ENCODE measurements at places on chromosomes 5 and 9. TPM values are rescaled to one million over a fixed set of nuclear protein-coding genes. Genes with fewer than 3 reads are reported as not detected.

Gene ACOT12
- 0.21 TPM for total RNA-seq

GRCh38 chr5:101253096-101253495 is 350.0 kb upstream of the ST8SIA4 start:
- DNase-seq: no peak

GRCh38 chr5:55338810-55339243 is 31.0 kb downstream of the MTREX start:
- no peak for DNase-seq

DNA sequence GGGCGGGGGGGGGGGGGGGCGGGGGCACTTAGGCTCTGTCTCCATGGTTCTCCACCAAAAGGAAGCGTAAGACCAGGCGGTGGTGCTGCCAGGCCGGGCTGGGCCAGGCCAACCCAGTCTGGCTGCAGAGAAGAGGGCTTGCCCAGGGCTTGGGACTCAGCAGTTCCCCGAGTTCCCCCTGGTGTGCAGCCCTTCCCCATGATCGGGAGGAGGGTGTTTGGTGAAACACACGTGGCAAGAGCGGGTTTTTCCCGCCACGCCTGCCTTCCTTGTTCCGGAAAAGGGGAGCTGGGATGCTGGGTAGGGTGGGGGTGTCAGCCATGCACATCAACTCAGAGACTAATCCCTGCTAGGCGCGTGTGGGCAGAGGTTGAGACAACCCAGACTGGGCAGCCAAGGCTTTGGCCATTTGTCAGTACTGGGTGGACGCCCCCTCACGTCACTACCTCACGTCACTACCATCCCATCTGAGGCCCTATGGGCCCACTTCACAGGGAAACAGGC is 32.9 kb downstream of the PRRX2 start:
- DNase-seq: no peak

DNA sequence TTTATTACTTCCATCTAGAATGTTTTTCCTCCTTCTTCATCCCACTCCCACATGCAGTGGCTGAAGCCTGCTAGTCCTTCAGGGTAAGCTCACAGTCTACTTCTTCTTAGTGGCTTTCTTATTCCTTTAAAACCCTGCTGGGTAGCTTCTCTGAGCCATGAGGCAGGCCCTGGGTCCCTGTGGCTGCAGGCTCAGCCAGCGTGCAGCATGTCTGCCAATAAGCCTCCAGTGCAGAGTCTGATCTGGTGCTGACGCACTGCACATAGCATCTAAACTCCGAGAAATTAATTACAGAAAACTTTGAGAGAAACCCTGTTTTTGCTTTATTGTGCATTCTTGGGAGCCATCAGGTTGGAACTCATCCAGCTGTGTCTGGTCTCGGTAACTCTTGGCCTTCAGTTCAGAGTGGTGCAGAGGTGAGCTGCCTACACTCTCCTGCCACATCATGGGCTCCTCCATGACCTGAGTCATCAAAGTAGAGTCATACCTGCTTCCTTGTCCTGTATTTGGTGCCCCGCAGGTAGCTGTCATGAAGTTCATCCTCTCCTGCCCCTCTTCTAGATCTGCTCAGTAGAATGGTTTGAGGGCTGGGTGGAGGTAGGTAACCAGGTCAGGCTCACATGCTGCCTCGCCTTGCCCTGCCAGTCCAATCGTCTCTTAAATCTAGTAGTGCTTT is 339.4 kb downstream of the KDM4C start:
- no peak for DNase-seq

Gene FOXD4L6
- total RNA-seq: not detected

- DNase-seq: no peak
These were observed 31.0 kb downstream of the LPCAT1 start for GRCh38 chr5:1492757-1493156.

Gene SLC6A19
- not detected for total RNA-seq

- no peak for DNase-seq
These were observed 31.3 kb downstream of the ELL2 start for GRCh38 chr5:95930141-95930930.

DNA sequence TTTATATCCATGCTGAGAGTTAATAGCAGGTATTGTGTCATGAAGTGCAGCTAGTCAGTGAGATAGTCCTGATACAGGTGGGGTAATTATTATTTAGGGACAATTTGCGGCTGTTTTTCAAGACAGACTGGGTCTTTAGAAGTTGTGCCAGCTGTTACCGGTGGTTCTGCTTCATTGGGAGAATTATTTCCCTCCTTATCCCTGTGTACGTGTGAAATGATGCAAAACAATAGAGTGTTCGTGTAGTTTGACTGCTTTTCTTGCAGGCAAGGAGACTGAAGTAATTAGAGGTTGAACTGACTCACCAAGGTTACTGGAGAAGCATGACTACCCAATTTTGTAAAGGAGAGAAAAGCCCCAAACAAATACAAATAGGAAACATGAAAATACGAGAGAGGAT is 101.7 kb downstream of the ARRDC3 start:
- no peak for DNase-seq

Gene SLC25A48
- 0.37 TPM for total RNA-seq

Gene GRM6
- not detected for total RNA-seq

GRCh38 chr9:121735793-121736770 is 84.6 kb downstream of the DAB2IP start:
- DNase-seq: no peak

DNA sequence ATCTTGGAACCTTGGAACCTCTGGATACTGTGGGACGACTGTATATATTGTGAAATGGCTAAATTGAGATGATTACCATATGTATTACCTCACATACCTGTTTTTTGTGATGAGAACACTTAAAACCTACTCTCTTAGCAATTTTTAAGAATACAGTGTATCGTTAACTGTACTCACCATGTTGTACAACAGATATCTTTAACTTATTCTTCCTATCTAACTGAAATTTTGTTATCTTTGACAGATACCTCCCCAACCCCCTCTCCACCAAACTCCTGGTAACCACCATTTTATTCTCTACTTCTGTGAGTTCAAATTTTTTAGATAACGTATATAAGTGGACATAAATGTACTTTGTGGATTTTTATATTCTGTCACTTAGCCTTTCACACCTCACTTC is 126.5 kb downstream of the ZCCHC7 start:
- no peak for DNase-seq

GRCh38 chr9:131008909-131009618 is at the start of gene LAMC3:
TSS of gene LAMC3 (plus strand) at chr9:131009174. CDS start at chr9:131009215, 41 bp downstream.
- no peak for DNase-seq

DNA sequence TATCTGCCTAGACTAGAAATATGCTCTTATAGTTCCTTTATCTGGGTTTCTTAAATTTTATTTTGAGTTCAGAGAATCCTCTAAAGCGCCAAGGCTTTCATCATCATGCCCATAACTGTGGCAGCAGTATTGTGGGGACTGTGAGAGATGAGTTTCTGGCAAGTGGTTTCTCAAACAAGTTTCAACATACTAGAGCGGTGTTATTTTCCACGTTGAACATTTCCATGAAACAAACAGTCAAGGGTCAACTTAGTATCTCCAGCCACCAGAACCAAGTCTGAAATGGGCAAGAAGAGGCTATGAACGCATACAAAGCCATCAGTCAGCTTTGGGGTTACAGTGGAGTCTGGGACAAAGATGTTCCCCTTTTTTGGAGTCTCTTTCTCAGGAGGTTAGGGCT is 40.3 kb downstream of the SERINC5 start:
- no peak for DNase-seq

GRCh38 chr5:54740141-54740540 is 222.6 kb downstream of the SNX18 start:
- no peak for DNase-seq

- DNase-seq: no peak
These were observed 58.8 kb downstream of the FOCAD start for GRCh38 chr9:20742833-20743232.

DNA sequence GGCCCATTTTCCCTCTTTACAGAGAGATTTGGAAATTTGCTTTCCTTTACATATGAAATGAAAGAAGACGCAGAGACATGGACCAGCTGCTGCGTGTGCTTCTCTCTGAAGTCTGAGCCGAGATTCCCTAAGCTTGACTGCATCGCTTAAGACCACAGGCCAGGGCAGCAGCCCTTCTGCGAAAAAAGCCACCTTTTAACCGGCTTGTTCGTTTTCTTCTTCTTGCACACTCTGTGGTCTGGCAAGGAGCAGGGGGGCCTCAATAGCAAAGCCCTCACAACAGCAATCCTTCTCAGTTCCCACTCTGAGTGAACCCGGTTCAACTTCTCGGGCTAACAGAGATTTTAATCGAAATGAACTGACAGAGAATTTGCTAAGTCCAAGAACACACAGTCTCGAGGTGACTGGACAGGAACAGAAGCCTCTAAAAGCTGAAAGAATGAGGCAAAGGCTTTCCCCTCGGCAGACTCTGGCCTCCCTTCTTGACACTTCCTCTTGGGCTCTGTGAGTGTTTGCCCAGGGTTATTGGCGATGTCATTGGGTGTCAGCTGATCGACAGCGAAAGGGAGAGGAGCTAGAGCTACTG is 512.9 kb upstream of the KLF4 start:
- peak; percentile 62 for DNase-seq

Gene PCDHGB7
- 10.4 TPM for total RNA-seq

DNA sequence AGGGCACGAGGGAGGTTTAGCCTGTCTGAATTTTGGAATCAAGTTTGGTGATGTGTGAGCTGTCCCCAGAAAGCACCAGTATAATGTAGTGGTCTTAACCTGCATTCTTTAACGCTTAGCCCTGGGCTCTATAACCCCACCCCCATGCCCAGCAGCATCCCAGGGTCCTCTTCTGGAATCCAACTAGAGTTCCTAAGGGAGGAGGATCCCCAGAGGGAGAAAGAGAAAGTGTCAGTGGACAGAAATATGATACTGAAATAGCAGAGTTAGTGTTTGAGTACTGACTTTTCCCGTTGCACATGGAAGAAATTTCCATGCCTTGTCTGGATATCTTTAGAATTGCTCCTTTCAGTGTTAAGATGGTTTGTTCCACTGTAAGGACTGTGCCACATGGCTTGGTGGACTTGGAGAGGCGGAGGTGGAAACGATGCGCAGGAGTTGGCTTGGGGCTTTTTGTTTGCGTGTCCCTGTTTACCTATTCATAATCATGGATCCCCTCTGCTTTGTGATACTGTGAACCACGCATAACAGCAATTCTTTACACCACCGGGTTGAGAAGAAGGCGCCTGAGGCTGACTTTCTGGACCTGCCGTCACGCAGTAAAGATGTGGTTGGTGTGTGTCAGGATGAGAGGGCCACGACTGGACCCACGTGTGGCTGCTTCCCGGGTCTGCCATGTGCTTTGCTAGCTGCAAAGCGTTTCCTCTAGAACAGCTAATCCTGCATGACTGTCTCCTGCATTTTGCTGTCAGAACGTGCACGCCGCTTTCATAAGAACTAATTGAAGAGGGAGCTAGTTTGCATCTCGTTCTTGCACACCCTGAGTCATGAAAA is 142.3 kb downstream of the SMARCA2 start:
- no peak for DNase-seq

Gene GABRG2
- 0.63 TPM for total RNA-seq

DNA sequence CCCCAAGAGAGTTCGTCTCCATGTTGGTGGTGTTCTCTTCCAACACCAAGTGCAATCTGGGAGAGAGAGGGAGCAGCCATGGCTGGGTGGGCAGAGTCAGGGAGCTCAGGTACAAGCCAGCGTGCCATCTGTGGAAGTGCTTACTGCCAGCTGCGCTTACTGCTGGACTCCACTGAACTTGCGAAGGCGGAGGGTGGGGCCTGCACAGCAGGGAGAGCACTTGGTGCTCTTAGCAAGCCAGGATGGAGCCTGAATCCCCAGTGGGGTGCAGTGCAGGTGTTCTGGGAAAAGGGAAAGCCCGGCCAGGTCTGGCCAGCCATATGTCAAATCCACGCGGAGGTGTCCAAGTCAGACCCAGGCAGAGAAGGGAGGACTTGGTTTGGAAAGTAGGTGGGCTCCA is 142.0 kb downstream of the FANCC start:
- no peak for DNase-seq

Gene OR1J2
- not detected for total RNA-seq

Gene APBB3
- 15.3 TPM for total RNA-seq

DNA sequence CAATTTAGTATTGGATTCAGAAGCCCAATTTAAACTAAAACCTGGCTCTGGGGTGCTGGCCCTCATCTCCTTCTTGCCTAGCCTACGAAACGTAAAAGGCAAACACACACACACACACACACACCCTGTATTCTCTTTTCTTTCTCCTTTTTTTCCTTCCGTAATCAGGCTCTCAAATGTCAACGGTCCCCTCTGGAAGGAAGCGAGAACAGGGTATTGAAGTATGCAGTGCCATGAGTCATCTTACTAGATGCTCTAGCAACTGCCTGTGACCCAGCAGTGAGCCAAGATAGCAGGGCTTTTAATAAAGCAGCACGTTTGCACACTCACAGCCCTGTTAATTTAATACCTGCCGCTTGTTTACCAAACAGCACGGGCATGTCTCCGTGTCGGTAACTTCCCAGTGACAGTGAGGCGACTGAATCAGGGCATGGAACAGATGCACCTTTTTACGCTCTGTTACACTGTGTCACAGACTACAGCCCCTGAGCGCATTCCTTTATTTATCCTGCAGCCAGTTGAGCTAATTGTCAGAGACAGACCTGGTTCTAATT is 243.8 kb downstream of the BNC2 start:
- no peak for DNase-seq

GRCh38 chr9:131791542-131792254 is 51.8 kb upstream of the RAPGEF1 start:
- DNase-seq: no peak

GRCh38 chr5:145793574-145793973 is 41.6 kb downstream of the PRELID2 start:
- DNase-seq: no peak

Gene TERT
- total RNA-seq: not detected

Gene TRPM3
- 14.3 TPM for total RNA-seq
